ENCODE measurements at places on chromosomes 1 and 21.

DNA sequence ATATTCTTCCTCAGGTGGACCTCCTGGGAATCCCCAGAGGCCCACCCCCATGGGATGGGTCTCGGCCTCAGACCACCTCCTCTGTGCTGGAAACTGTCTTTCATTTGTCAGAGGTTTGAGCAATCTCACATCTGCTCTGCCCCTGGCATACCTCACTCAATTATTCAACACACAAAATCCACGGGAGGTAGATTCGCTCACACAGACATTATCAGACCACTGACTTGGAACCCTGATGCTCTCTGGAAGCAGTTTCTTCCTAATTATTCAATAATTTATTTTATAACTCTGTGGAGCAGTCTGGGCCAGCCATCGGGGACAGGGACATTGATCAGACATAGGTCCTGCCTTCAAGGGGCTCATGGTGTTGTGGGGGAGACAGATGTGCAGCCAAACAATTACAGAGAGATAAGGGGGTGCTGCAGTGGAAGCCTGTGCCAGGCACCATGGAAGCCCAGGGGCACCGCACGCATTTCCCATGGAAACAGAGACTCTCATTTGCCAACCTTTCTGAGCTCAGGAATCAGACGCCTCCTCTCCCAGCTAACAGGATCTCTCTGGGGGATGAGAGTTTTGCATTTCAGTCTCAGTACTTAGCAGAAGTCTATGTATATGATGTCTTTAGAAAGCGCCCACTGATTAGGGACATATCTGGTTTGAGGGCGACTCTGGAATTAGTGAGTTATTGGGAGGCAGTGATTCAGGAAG is 96.5 kb downstream of the HMGB4 start:
- DNase-seq, result no peak

- DNase-seq, result no peak
Observed at GRCh38 chr1:223820971-223821370, 24.8 kb downstream of the TP53BP2 start.

DNA sequence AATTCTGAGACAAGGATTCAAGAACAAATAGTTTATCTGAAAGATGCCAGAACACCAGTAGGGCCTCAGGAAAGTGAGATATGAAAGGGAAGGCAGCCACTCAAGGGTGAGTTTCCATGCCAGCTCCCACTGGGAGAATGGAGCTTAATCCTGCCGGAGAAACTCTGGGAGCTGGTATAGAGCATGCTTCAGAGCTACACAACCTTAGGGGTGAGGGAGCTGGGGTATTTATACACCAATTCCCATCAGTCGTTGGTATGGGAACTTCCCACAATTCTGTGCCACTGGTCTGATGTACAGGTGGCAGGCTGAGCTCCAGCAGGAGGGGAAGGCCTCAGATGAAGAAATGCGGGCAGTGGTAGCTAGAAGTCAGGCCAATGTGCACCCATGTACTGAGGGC is 86.6 kb downstream of the KAZN start:
- no peak for DNase-seq

- no peak for DNase-seq
Observed at GRCh38 chr21:38170283-38170682, 86.5 kb upstream of the KCNJ15 start.

GRCh38 chr1:220003610-220004299 is 42.5 kb downstream of the EPRS1 start:
- no peak for DNase-seq

- DNase-seq, result no peak
Observed at GRCh38 chr1:201602413-201603265, 63.7 kb downstream of the NAV1 start.

GRCh38 chr1:113169591-113169990 is 96.6 kb downstream of the LRIG2 start:
- DNase-seq, result no peak

DNA sequence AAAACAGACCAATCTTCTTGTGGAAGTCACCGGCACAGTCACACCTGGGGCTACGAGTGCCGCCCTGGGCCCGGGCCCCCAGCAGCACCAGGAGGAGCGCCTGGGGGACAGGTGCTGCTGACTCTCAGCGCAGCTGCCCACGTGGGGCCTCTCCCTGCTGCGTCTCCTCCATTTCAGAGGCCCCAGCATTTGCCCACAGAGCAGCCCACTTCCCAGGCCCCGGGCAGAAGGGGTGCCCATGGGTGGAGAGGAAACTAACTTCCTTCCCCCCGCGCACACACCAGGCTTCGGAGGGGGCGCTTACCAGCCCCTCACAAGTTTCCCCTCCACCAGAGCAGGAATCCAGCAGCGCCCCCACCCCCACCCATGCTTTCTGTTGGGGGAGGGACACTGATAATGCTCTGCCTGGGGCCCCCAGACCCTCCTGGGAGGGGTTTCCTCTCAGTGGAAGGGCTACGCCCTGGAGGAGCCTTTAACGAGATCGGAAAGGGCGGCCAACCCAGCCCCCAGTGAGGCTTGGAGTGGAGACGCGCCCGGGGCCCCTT is 440 bp downstream of the TNFRSF25 start:
- no peak for DNase-seq

DNA sequence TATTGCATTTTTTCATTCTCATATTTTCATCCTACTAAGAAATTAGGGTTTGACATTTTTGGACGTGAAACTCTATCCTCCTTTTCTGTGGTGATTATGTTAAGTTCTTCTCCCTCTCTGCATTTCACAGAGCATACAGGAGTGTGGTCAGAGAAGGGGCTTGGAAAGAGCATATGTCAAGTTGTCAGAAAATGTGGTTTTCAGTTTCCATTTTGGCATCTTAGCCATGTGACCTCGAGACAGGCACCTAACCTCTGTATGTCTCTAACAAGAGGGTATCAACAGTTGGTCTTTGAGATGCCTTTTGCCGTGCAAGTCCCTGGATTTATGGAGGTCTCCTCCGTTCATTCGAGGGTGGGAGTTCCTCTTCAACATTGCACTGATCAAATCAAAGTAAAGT is 140.7 kb downstream of the CYYR1 start:
- DNase-seq, result no peak

- DNase-seq, result no peak
Observed at GRCh38 chr1:198153804-198154203, 3.0 kb upstream of the NEK7 start.
